ENCODE measurements at places on chromosomes 16 and 17. TPM values are rescaled to one million over a fixed set of nuclear protein-coding genes. Genes with fewer than 3 reads are reported as not detected.

GRCh38 chr17:82287868-82288801 lies 14.6 kb upstream of the CSNK1D start:
- peak; percentile 92 for DNase-seq

GRCh38 chr17:19237389-19238166 lies 412 bp downstream of the EPN2 start:
- DNase-seq = no peak

- no peak for DNase-seq
Observed at GRCh38 chr17:79413611-79414010, 197.2 kb downstream of the RBFOX3 start.

GRCh38 chr16:27503662-27504061 lies 46.1 kb downstream of the GTF3C1 start:
- DNase-seq = no peak

GRCh38 chr16:85888405-85889331 lies 10.3 kb upstream of the IRF8 start:
- DNase-seq = peak; percentile 48

DNA sequence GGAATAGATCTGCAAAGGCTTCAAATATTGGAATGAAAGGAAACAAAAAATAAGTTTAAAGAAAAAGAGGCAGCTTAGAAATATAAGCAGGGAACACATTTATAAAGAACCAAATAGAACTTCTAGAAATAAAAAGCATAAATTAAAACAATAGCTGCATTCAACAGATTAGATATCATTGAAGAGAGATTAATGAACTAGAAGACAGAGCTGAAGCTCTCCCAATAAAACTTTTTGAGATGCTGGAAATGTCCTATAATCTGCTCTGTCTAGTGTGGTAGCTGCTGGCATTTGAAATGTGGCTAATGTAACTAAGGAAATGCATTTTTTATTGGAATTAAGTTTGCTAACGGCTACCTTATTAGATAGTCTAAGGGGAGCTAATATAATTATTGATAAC lies 115.6 kb downstream of the MAP2K4 start:
- no peak for DNase-seq

- DNase-seq = peak; percentile 35
Observed at GRCh38 chr17:48011405-48012150, 26.0 kb downstream of the COPZ2 start.

GRCh38 chr17:66348584-66349165 lies 46.3 kb downstream of the PRKCA start:
- peak; percentile 76 for DNase-seq

- DNase-seq = peak; percentile 48
Observed at GRCh38 chr17:62652251-62653001, 25.0 kb downstream of the MRC2 start.

DNA sequence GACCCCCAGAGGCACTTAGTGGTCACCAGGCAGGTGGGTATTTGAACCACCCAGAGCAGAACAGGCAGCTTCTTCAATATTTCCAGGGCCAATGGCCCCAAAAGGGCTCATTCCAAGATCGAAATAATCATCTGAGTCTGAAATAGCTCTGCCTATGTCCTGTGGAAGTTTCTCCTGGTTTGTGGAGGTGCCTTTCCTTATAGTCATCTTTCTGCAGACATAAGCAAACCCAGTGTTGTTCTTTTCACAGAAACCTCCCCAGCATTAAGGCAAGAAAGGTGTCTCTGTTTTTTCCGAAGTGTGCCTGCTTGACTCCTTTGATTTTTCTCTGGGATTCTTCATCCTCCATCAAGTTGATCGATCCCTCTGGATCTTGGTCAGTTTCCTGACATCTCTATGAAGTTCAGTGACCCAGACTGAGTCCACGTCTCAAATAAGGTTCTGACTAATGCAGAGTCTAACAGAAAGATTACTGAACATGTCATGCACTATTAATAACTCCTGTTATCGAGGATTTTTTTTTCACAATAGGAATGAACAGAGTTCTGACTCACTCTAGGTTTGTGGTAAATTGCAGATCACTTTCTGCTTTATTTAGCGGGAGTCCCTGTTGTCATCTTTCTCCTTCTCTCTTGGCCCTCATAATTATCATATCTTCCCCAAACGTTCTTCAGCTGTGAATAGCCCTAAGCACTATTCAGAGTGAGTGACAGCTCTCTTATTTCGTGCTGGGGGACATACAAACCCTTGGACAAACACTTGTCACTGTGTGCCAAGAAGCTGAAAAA lies 1.5 kb downstream of the LRRC3C start:
- peak; percentile 96 for DNase-seq

GRCh38 chr17:57468932-57469775 lies 212.8 kb downstream of the MSI2 start:
- DNase-seq = no peak

GRCh38 chr16:69553332-69553731 lies 12.4 kb upstream of the NFAT5 start:
- no peak for DNase-seq

DNA sequence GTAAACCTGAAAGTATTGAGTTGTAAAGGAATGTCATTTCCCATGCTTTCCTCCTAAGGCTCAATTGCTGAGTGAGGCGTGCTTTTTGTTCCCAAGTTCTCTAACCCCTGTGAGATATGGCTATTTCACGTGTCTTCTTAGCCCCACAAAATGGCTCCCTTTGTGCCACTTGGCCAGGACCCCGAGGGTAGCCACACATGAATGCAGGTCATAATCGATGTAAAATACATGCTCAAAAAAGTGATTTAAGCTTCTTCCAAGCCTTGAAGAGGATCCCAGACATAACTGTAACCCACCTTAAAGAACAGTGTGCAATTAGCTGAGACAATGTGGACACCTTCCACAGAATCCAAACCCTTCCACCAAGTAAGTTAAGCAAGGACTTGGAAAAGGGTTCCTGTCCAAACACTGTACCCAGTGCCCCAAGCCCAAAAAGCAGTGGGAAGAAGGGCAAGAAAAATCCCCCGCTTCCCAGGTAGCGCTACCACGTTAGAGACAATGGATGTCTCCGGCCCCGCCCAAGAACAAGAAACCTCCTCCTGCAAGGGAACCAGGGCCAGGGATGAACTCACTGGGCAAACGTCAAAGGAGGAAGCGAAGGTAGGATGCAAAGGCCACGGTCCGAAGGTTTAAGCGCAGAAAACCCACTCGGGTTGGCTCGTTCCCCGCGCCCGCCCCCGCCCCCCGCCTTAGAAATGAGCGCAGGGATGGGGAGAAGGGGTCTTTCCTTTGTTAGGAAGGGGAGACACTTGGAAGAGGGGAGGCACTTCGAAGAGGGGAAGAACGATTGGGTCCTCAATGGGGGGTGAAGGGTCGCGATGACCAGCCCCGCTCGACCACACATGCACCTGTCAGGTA lies 1.2 kb downstream of the JPT1 start:
- DNase-seq = peak; percentile 63

- no peak for DNase-seq
Observed at GRCh38 chr17:58321571-58322525, 6.7 kb downstream of the TSPOAP1 start.

GRCh38 chr17:48442819-48443218 lies 12.8 kb upstream of the SKAP1 start:
- DNase-seq = no peak

DNA sequence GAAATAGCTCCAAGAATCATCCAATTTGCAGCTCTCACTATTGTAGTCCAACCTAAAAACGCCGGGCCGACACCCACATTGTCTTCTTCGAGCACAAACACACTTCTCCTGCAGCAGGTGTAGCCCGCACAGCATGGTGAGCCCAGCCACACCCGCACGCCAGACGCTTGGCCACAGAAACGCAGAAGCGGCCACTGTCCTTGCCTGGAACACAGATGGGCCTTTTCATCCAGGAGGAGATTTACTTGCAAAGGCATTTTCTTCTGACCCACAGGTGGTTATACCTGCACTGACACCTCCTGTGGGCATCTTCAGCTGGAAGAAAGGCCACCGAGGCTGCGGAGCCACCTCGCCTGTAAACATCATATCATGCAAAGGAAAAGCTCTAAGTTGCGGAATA lies 98.4 kb downstream of the ADCY9 start:
- DNase-seq = no peak

GRCh38 chr17:28549236-28550132 lies 2.9 kb downstream of the UNC119 start:
- DNase-seq = no peak

DNA sequence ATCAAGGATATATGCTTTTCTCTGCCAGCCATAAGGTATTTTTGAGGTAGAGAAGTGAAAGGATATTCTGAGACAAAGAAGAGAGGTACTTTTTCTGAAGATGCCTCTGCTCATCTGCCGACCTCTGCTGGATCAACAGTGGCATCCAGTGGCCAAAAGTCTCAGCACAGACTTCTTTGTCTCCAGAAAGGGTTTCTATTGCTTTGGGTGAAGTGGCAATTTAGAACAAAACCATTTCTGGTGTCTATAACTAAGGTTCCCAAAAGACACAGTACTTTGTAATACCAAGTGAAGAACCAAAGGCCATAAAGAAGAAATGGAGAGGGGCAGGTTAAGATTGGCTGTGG lies 155.2 kb upstream of the C17orf78 start:
- DNase-seq = no peak

- no peak for DNase-seq
Observed at GRCh38 chr16:48206594-48207242, 37.4 kb upstream of the LONP2 start.

DNA sequence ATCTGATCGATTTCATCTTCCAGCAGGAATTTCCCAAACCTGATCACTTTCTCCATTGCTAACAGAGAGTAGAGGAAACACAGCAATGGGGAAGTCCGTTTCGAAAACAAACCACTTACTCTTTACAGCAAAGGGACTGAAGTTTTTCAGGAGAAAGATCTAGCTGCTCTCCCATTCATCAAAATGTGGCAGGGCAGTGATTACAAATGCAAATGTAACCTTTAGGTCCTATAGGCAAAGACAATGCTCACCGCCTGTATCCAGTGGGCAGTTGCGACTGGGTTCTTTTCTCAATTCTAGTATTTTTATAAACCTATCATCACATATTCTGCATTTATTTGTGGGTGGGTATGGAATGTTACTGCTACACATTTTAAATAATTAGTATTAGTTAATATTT lies 218.0 kb upstream of the ZFHX3 start:
- DNase-seq = no peak

DNA sequence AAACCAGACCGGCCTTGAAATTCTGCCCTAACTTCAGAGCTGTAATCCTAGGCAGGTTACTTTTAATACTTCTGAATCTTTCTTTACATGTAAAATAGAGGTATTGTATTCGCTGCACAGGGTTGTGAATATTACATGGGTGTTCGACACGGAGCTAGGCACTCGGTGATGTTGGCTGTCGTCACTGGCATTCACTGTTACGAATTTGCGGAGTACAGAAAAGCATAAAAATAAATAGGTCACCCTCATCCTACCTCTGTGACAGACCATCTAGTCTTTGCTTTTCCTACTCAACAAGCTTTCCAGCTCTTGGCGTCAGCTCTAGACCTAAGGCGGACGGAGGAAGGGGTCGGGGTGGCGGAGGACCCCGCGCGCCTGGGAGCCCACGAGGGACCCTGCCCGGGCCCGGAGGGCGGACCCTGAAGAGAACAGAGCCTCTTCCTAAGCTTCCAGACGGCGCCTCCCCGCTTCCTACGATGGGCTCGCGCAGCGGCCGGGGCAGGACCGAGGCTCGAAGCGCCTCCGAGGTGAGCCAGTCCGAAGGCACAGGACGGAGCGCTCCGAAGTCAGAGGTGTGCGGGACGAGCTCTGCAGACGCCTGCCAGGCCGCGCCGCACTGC lies 879 bp upstream of the SPG7 start:
- DNase-seq = no peak

GRCh38 chr17:68097161-68097805 lies 61.7 kb downstream of the KPNA2 start:
- DNase-seq = no peak

GRCh38 chr16:80040814-80041213 lies 440.3 kb upstream of the MAF start:
- DNase-seq = no peak

DNA sequence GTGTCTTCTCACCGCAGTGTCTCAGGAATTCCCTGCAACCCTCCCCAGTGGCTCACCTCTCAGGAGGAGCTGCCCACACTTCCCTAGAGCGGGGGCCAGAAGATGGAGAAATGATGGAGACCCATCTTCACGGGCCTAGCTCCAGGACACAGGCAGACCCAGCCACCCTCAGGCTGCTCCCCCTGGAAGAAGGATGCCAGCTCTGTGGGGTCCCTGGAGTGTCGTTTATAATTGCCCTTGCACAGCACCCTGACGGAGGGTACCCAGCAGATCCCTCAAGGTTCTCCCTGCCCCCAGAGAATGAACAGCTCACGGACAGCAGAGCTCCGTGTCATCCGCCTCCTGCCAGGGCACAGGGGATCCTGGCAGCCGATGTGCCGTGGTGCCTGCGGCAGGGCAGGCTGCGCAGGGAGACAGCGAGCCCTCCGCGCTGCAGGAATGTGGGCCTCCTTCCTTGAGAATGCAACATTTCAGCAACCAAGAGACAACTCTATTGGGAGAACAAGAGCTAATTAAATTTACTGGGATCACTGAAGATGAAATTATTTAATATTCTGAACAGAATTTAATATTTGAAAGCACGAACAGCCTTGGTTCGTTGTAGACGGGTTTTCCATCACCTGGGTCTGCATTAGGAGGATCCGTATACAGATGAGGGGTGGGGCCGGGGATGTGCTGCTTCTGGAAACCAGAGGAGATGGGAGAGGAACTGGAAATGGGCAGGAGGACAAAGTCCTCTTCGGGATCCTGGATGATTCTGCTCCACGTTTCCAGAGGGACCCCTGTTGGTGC lies 21.0 kb upstream of the RBFOX3 start:
- no peak for DNase-seq

- no peak for DNase-seq
Observed at GRCh38 chr16:29831490-29831889, 11.2 kb downstream of the MVP start.

Gene HNF1B
- total RNA-seq = not detected

Gene CCL8
- not detected for total RNA-seq

Gene KRT27
- total RNA-seq = not detected

Gene OTOP3
- total RNA-seq = not detected

Gene CHMP1A
- total RNA-seq = 151 TPM

Gene CCL2
- not detected for total RNA-seq

Gene VAT1L
- not detected for total RNA-seq

Gene SLFN14
- total RNA-seq = not detected

Gene TMEM220
- not detected for total RNA-seq

Gene TEKT1
- 0.50 TPM for total RNA-seq

Gene RPGRIP1L
- 14.0 TPM for total RNA-seq

Gene KRT34
- total RNA-seq = 1.4 TPM

Gene GPR142
- total RNA-seq = not detected

Gene HCRT
- total RNA-seq = not detected

Gene DNAAF8
- 2.4 TPM for total RNA-seq

Gene SPATA32
- 0.48 TPM for total RNA-seq

Gene AATK
- 2.4 TPM for total RNA-seq

Measured in PC-9 (cell line).